ENCODE measurements at places on chromosomes 12 and 14.
A peak's percentile ranks its signal among the peaks of the same experiment; 100 is the strongest.

DNA sequence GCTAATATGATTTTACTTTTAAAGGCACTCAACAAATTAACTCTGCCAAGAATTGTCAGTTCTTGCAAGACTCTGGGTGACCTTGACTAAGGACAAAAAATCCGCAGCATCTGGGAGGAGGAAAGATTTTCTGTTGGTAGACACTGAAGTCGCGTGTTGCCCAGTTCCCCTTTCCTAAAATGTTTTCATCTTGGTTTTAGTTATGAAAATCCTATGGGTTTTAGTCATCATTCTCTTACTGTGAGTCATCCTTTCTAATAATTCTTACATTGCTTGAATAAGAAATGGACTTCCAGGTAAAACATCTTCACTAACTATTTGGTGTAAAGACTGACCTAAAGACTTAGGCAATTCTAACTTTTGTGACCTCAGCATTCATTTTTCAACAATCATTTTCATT is 9.1 kb downstream of the GSG1 start:
- DNase-seq: peak; percentile 89

- DNase-seq: no peak
These were observed 646 bp upstream of the DNAJC22 start for GRCh38 chr12:49345825-49346658.

DNA sequence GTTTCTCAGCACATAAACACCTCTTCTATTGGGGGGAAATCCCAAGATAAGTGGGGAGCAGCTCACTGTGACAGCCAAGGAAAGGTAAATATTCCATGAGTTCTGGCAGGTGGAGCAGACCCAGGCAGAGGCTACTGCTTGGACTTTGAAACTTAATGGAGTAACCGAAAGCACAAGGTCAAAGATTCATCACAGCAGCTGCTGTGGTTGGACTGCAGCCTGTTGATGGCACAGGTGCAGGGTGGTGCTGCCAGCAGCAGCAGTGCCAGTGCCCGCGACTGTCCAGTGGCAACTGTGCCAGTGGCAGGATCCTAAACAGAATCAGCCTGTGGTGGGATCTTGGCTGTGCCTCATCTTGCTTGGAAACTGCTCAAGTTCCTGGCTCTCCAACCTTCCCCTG is 81.4 kb upstream of the ARID2 start:
- DNase-seq: no peak

- DNase-seq: peak; percentile 26
These were observed 51.9 kb downstream of the RASSF8 start for GRCh38 chr12:26010293-26010821.

- peak; percentile 64 for DNase-seq
These were observed 16.1 kb downstream of the UBC start for GRCh38 chr12:124898200-124898922.

- DNase-seq: no peak
These were observed 47.6 kb downstream of the NINJ2 start for GRCh38 chr12:615620-616019.

DNA sequence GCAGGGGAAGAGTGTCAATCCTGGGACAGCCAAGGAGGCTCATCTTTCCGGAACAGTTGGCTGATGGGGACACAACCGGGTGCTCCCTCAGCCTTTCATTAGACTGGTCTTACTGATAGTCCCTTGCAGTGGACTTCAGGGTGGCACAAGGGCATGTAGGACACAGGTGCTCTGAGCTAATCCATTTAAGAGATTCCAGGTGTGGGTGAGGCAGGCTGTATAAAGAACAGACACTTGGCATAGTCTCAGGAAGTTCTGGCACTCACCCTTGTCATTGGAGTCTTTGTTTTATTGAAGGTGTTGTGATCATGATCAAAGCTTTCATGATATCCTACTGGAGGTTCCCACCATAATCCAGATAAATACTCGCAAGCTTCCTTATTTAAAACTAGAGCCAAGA is 341.6 kb downstream of the EMP1 start:
- no peak for DNase-seq

- DNase-seq: no peak
These were observed 581.9 kb downstream of the ALG10 start for GRCh38 chr12:34604227-34604626.
